ENCODE measurements at places on chromosomes 4 and X. TPM values are rescaled to one million over a fixed set of nuclear protein-coding genes. Genes with fewer than 3 reads are reported as not detected.

The GPR78 gene
- not detected for total RNA-seq

The PAGE5 gene
- 1.1 TPM for total RNA-seq

The CXorf65 gene
- total RNA-seq = 36.4 TPM

The SYN1 gene
- 1.0 TPM for total RNA-seq

The ZNF280C gene
- 8.2 TPM for total RNA-seq

The FDCSP gene
- not detected for total RNA-seq

The PRRG1 gene
- total RNA-seq = not detected

DNA sequence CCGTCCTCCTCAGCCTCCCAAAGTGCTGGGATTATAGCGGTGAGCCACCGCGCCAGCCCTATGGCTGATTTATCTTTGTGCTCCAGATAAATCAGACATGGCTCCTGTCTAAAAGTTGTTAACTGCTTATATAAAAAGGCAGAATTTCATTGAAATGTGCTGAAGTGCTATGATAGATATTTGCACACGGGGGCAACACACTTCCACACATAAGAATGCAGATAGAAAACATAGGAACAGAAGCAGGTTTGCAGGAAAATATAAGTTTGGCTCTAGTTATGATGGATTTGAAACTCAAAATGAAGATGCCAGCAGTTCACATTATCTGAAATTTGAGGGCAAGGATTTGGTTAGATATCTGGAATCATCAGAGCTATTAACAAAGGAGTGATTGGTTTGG, 163.1 kb upstream of the SLITRK2 start:
- ATAC-seq = no peak

GRCh38 chr4:54497947-54498346, 159.8 kb upstream of the KIT start:
- ATAC-seq = no peak

DNA sequence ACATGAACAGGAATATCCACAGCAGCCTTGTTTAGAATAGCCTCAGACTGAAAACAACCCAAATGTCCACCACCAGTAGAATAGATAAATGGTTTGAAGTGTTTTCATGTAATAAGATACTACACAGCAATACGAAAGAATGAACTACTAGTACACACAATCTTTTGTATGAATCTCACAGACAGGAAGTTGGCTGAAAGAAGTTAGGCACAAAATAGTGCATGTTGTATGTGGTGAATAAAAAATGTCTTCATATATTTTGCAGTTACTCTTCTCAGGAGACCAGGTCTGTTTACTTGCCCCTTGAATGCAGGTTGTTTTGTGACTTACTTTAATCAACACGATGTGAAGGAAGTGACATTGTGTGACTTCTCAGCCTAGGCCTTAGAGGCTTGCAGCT, 75.9 kb upstream of the LEF1 start:
- no peak for ATAC-seq

GRCh38 chr4:1412376-1413203, 6.3 kb upstream of the NKX1-1 start:
- ATAC-seq = no peak

- no peak for ATAC-seq
These were observed 19.5 kb upstream of the CRLF2 start for GRCh38 chrX:1231850-1232465.

GRCh38 chr4:85114526-85114925, 148.0 kb upstream of the WDFY3 start:
- no peak for ATAC-seq

DNA sequence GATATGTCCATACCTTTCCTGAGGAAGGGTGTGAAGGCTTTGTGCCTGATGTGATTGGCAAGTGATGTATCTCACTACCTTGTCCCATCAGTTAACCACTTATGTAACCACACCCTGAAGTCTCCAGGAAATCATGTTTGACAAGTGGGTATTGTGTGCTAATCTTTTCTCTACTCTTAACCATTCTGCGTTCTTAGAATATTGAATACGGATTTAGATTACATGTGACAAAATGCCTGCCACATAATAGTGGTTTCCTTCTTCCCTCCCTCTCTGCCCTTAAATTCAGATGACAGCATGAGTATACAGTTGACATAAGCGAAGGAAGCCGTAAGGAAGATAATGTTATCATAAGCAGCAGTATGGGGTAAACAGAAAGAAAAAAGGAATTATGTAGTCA, 108.4 kb downstream of the KLHL8 start:
- no peak for ATAC-seq

- ATAC-seq = no peak
These were observed 51.1 kb upstream of the IL21 start for GRCh38 chr4:122671919-122672490.

DNA sequence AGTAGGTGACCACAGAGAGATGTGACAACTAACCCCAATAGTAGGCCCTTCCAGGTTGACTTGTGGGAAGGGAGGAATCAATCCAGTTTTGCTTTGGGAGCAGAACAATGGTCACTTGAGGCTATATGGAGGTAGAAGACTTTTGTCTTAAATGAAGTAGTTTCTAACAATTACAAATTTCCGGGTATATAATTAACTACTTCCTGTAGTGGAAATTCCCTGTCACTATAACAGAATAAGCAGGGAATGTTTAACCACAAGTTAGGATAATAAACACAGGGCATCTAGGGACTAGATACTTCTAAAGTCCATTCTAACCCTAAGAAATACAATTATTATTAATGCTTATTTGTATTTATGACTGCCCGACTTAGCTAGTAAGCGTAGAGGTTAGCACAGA, 99.0 kb upstream of the TRPC3 start:
- ATAC-seq = no peak

DNA sequence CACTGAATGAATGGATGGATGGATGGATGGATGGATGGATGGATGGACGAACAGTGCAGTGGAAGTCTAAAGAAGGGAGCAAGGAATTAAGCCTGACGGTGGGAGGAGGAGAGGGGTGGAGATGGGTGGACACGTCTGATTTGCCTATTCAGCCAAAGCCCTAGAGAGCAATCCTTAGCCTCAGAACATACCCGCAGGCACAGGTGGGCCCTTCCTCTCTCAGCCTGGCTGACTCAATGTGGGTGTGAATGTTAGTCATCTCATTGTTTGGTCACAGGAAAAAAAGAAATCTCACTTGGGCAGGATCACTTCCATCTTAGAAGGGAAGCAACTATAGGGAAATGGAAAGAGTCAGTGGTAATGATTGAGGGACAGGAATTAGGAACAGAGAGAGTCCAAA, 165.9 kb downstream of the PJA1 start:
- ATAC-seq = no peak
